Nucleus accumbens (tissue), 56 donors: ENCODE measurements at places on chromosomes 5 and 9.

DNA sequence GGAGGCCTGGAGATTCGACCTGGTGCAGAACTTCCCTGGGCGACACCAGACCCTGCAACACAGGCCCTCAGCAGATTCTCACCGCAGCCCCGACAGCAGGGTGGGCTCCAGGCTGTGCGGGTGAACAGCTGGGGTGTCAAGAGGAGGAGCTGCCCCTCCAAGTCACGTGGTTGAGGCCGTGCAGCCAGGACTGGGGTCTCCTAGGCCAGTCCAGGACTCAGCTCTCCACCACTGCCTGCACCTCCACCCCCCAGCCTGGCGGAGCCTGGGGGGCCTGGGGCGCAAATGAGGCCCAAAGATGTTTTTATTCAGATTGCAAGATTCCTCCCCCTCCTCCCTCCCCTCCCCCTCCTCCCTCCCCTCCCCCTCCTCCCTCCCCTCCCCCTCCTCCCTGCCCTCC lies 9.2 kb upstream of the AGPAT2 start:
- DNase-seq = no peak

- DNase-seq = no peak
These were observed 46.0 kb downstream of the NEK6 start for GRCh38 chr9:124303762-124304161.

GRCh38 chr9:90061187-90061586 lies 456.4 kb downstream of the GADD45G start:
- DNase-seq = no peak

DNA sequence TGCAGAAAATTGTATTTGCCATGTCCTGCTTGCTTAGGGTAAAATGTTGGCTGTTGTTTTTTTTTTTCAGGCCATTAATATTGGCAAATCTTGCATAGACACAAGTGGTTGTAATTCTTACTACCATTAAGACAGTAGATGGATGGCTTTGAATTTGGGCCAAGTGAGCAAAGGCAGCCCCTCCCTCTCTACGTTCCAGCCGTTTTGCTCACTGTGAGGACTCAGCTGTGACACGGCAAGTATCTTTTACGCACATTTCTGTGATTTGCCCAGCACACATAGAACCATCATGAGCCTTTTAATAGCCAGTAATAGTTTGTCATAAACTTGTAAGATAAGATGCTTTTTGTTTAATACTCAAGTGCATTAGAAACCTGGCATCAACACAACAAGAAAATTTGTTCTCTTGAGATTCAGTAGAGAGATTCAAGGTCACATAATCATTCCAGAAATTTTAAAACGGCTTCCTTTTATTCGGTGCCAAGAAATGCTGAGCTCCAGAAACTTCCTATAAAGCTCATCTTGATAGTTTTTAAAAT lies 205.2 kb upstream of the ADCY2 start:
- DNase-seq = no peak

DNA sequence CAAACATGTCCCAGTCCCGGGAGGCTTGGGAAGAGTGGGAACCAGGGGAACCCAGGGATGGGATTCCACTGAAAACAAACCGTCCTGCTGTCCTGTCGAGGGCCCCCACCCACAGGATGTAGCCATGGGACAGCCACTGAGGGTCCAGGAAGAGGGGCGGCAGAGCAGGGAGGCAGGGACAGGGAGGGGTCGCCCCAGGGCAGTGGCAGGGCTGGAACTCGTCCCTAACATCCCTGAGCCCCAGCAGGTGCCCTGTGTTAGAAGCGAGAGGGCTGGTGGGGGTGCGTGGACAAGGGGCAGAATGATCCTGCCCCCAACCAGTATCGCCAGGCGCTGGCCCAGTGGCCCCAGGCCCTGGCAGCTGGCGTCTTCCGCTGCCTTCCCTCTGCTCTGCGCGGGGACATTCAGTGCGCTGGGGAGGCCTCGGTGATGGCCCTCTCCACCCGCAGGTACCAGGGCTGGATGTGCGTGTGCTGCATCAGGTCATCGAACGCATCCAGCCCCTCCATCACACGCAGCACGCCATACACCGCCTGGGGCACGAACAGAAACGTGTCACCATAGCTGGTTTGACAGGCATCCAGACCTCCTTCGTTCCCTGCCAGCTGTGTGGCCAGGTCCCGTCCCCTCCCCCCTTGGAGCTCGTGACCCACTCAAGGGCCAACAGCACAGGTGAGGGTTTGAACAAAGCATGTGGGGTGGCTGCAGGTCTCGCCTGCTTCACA lies 6.6 kb downstream of the PTGES2 start:
- no peak for DNase-seq

DNA sequence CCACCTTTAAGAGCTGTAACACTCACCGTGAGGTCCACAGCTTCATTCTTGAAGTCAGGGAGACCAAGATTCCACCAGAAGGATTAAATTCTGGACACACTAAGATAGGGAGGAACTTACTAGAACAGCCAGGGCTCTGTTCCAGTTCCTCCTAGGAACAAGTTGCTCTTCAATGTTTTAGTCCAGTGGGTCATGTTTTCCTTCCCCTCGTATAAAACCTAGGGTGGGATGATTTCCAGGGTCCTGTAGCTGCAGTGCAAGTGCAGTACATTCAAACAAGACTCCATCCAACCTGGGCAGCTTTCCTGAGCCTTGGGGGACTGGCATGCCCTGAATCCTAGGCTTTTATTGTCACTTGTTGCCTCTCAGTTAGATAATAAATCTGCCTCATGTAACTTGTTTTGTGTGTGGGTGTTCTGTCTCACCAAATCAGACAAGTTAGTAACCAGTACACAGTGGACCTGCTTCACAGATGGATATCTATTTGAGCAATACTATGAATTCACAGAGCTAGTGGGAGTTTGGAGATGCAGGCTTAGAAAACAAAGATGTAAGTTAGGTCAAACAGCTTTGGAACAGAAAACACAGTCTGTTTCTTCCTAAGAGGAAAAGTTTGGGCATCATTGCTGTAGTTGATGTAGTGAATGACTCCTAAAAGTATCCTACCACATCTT lies 405.6 kb downstream of the GABRG2 start:
- no peak for DNase-seq

DNA sequence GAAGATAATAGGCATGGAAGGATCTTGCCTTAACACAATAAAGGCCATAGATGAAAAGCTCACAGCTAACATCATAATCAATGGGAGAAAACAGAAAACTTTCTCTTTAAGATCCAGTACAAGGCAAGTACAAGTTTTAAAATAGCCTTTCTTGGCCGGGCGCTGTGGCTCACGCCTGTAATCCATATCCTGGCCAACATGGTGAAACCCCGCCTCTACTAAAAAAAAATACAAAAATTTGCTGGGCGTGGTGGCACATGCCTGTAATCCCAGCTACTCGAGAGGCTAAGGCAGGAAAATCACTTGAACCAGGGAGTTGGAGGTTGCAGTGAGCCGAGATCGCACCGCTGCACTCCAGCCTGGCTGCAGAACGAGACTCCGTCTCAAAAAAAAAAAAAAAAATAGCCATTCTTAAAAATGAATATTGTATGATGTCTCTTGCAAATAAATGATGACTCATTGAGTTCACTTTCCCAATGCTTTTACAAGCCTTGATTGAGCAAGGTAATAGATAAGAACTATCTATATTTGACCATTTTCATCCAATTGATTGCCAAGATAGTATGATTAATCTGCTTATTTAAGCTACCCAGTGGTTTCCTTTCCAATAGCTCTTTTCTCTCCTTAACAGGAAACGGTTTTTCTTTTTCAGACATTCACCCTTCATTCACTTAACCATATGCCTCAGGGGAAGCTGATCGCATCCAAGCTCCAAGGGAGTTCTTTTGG lies 15.8 kb downstream of the CCDC152 start:
- no peak for DNase-seq

DNA sequence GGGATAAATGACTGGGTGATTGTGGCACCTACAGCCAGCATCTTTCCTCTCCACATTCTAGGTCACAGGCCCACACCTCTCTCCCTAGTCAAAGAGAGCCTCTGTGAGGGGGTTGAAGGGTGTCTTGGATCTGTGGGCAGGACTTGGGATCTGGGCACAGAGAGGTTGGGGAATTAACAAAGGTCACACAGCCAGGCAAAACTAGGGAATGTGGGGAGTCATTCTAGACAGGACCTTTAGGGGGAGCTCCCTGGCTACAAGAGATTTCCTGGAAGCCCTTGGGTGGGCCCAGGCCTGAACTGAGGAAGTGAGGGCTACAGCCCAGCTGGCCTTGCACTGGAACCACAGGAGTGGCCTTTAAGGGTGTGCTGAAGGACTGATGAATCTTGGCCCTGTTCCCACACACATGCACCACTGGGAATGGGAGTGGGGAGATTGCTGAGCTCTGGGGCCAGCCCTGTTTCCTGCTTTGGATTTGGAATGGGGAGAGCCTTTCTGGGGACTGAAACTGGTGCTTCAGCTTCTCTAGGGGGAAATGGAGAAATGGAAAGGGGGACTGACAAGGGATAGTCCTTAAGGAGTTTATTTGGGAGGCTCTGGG lies 12.4 kb upstream of the CXXC5 start:
- no peak for DNase-seq

DNA sequence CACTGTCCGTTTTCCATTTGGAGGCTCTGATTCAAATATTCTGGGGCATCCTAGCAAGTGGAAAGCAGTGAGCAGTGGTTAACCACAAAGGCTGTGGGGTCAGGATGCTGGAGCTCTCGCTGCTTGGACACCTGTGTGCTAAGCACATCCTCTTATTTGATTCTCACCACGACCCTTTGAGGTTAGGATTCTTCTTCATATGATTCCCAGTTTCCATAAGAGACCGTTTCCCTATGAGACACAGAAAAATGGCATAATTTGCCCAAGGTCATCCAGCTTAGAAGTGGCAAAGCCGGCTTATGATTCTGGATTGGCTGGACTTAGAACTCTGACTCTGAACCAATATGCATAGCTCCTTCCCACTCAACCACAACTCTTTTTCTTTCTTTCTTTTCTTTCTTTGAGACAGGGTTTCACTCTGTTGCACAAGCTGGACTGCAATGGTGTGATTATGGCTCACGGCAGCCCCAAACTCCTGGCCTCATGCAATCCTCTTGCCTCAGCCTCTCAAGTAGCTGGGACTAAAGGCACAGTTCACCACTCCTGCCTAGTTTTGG lies 207.7 kb downstream of the TTLL11 start:
- DNase-seq = no peak

DNA sequence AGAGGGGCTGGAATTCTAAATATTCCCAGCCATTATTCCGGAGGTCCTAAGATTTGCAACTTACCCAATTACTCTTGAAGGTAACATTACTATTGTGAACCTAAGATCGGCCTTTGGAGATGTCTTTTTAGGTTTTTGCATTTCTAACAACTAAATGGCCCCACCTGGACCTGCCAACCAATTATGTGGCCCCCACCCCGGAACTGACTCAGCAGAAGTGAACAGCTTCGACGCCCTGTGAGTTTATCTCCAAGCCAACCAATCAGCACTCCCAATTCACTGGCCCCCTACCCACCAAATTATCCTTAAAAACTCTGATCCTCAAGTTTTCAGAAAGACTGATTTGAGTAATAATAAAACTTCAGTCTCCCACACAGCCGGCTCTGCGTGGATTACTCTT lies 62.9 kb downstream of the NEURL1B start:
- no peak for DNase-seq

DNA sequence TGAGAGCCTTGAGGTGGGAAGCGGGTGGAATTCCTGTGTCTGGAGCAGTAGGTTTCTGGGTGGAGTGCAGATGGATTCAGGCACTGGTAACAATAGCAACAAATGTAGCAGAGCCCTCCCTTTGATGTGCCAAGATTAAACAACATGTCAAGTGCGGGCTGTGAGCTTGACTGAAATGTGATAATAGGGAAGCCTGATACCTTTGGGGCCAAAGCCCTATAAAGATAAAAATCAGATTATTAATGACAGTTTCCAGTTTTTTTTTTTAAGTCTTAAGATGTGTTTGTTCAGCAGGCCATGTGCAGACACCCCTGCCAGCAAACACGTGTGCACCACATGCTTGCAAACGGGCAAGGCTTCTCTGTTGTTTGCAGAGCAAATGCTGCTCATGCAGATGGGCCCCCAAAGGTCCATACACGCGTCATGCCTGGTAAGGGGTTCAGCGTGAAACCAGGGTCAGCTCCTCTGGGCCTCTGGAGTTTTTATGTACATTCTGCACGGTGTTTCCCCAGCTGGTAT lies 193.2 kb downstream of the GADD45G start:
- DNase-seq = no peak
